ENCODE measurements at places on chromosomes 7 and 10. TPM values are rescaled to one million over a fixed set of nuclear protein-coding genes. Genes with fewer than 3 reads are reported as not detected.

GRCh38 chr7:142539901-142540300, 209.4 kb upstream of the PRSS1 start:
- no peaks in the 10 kb centered on the region for H3K36me3 ChIP-seq
- no peak overlapping the region for H3K4me3 ChIP-seq
- DNase-seq = no peak
- no peak overlapping the region for H3K27ac ChIP-seq

DNA sequence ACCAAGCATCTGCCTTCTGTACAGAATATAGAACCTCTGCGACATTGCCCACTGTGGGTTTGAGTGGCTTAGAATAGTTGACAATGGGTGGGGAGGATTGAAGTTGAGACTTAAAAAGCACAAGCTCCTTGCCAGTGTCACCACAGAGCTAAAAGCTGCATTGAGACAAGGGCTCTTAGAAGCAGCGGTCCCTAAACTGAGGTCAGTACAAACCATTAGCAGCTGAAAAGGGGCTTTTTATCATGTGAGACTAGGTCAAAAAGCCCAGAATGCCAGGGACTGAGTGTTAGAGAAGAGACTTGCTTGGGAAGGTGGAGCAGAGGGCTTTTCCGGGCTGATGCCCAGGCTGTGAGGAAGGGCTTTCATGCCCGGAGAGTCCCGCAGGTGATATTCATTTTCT, 91.3 kb downstream of the POU6F2 start:
- no peaks in the 10 kb centered on the region for H3K36me3 ChIP-seq
- H3K4me1 ChIP-seq = no peaks in the 10 kb centered on the region

- H3K27ac ChIP-seq = no peak overlapping the region
- H3K27me3 ChIP-seq = no peaks in the 10 kb centered on the region
- H3K4me1 ChIP-seq = no peaks in the 10 kb centered on the region
- H3K36me3 ChIP-seq = no peaks in the 10 kb centered on the region
- DNase-seq = no peak
- no peak overlapping the region for H3K4me3 ChIP-seq
These were observed 112.5 kb downstream of the GRID1 start for GRCh38 chr10:86254081-86254480.

DNA sequence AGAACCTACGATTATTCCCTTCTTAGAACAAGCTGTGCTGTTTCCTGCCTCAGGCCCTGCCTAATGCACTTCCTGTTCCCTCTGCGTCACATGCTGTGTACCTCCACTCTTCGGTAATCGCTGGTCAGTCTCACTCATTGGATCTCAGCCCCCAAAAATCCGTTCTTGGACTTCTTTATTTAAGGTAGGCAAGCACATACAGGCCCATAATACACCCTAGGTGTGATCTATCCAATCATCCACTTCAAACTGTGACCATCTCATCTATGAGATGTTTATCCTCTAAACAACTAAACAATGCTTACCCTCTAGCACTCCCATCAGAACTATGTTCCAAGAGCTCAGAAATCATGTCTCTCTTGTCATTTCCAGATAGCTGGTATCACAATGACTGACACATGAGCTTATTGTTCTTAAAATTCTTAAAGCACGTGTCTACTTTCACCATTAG, 83.9 kb downstream of the CADPS2 start:
- H3K27me3 ChIP-seq = no peaks in the 10 kb centered on the region
- no peaks in the 10 kb centered on the region for H3K4me1 ChIP-seq
- no peak for DNase-seq
- H3K27ac ChIP-seq = no peak overlapping the region

GRCh38 chr10:97004591-97004990, 172.5 kb downstream of the LCOR start:
- no peak overlapping the region for H3K4me3 ChIP-seq
- H3K36me3 ChIP-seq = no peaks in the 10 kb centered on the region

DNA sequence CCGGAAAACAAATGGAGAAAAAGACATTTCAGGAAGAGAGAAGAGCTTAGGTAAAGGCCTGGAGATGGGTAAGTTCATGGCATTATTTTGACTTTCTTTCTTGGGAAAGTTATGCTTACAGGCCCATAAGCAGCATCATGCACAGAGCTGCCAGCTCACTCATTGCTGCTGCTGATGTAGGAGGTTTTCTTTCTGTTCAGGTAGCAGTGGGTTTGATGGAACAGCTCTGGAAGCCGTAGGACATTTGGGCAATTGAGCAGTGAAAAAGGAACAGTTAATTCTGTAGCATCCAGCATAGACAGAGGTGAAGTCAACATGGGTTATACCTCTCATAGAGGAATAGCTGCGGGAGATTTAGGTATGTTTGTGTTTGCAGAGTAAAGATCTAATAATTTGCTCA, 3.3 kb downstream of the CHN2 start:
- no peak for DNase-seq
- H3K4me3 ChIP-seq = no peak overlapping the region
- no peak overlapping the region for H3K27ac ChIP-seq
- H3K36me3 ChIP-seq = no peaks in the 10 kb centered on the region

DNA sequence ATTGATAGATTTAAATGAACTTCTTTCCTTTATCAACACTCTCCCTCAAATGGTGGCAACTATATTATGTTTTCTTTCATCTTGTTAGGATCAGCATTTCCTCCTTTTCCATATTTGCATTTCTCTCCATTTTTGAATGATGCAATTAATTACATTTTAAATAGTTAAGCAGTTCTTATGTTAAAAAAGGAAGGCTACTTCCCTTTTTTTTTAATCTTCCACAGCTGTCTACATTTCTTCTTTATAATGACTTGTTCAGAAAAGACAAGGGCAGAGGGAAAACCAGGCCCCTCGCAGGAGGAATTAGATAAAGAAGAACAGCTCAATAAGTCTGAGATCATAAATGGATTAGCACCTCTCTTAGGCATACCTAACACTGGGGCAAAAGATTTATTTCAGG, 208.9 kb downstream of the ARL4A start:
- no peaks in the 10 kb centered on the region for H3K36me3 ChIP-seq
- peaks cover 8% of the 10 kb centered on the region for H3K4me1 ChIP-seq
- no peak overlapping the region for H3K27ac ChIP-seq
- no peak for DNase-seq
- H3K4me3 ChIP-seq = no peak overlapping the region
- H3K27me3 ChIP-seq = no peaks in the 10 kb centered on the region

- H3K27me3 ChIP-seq = no peaks in the 10 kb centered on the region
- no peak overlapping the region for H3K27ac ChIP-seq
- H3K4me3 ChIP-seq = no peak overlapping the region
- peaks cover 10% of the 10 kb centered on the region for H3K36me3 ChIP-seq
- peaks cover 4% of the 10 kb centered on the region for H3K4me1 ChIP-seq
These were observed 66.4 kb upstream of the TNRC18 start for GRCh38 chr7:5489991-5490536.

DNA sequence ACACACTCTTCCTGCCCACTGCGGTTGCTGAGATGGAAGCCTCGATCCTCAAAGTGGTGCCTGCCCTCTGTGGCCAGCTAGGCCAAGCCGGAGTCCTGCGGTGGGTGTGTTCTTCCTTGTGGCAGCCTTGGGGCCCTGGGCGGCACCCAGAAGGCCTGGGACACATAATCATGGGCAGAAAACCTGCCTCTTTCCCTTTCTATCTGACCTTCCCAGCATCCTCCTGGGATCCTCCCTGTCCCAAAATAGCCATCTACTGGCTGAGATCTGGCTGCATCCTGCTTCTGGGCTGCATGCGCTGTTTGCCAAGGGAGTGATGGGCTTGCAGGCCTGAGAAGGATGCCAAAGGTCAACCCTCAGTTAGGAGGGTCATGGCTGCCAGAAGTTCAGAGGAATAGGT, 23.9 kb downstream of the COL13A1 start:
- peaks cover 3% of the 10 kb centered on the region for H3K27me3 ChIP-seq
- no peaks in the 10 kb centered on the region for H3K4me1 ChIP-seq
- no peaks in the 10 kb centered on the region for H3K36me3 ChIP-seq
- H3K27ac ChIP-seq = no peak overlapping the region

GRCh38 chr10:127275793-127276450, 79.5 kb upstream of the INSYN2A start:
- no peak overlapping the region for H3K27ac ChIP-seq
- H3K36me3 ChIP-seq = no peaks in the 10 kb centered on the region
- H3K4me1 ChIP-seq = no peaks in the 10 kb centered on the region
- no peak overlapping the region for H3K4me3 ChIP-seq

DNA sequence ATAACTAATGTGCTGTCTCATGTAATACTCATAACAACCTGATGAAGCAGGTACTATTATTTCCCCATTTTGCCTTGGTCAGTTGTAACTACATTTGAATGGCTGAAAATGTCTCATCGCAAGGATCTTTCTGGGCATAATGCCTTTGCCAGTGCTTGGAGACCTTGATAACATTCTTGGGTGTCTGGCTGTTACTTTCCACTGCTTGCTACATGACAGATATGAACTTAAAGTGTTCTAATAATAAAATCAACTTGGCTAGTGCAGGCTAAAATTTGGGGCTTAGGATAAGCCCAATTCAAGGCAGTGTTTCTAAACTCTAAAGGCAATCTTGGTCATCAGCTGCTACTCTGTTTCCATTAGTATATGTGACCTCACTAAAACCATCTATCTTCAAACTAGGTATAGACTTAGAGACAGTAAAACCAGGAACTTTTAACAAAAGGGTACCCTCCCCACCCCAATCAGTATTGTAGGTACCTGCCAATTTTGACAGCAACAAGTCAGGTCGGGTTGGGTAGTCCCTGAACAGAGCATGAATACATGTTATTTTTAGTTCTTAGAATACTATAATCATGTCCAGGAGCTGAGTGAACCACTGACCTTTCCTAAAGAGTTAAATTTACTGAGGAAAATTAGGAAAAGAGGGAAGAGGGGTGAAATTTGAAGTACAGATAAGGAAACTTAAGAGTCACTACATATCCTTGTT, 68.2 kb upstream of the AHR start:
- H3K27ac ChIP-seq = no peak overlapping the region
- DNase-seq = no peak
- H3K4me1 ChIP-seq = no peaks in the 10 kb centered on the region
- no peak overlapping the region for H3K4me3 ChIP-seq
- no peaks in the 10 kb centered on the region for H3K36me3 ChIP-seq
- no peaks in the 10 kb centered on the region for H3K27me3 ChIP-seq

DNA sequence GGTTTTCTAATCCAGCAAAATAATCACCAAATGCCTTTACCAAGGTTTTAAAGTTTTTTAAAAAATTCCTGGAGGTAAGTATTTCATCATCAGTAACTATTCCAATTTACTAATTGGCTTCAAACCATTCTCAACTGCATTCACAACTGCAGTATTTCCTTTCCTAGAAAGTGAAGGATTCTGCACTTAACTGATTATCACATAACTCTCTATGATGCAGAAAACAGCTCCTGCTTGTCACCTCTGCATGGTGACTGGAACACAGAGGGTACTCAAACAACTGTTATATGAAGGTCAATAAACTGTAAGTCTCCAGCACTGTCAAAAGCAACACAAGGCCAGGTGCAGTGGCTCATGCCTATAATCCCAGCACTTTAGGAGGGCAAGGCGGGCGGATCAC, 42.6 kb downstream of the SRPK2 start:
- H3K27ac ChIP-seq = no peak overlapping the region
- H3K4me3 ChIP-seq = no peak overlapping the region
- H3K36me3 ChIP-seq = no peaks in the 10 kb centered on the region
- DNase-seq = no peak
- H3K4me1 ChIP-seq = peaks cover 16% of the 10 kb centered on the region

GRCh38 chr10:74394416-74394969, 243.5 kb downstream of the ADK start:
- H3K36me3 ChIP-seq = peaks cover 15% of the 10 kb centered on the region
- DNase-seq = no peak
- H3K4me3 ChIP-seq = no peak overlapping the region
- H3K4me1 ChIP-seq = no peaks in the 10 kb centered on the region

- H3K4me3 ChIP-seq = no peak overlapping the region
- H3K4me1 ChIP-seq = peaks cover 8% of the 10 kb centered on the region
- peaks cover 18% of the 10 kb centered on the region for H3K27me3 ChIP-seq
- no peak overlapping the region for H3K27ac ChIP-seq
- no peak for DNase-seq
These were observed 30.0 kb downstream of the AGR3 start for GRCh38 chr7:16851829-16852228.

DNA sequence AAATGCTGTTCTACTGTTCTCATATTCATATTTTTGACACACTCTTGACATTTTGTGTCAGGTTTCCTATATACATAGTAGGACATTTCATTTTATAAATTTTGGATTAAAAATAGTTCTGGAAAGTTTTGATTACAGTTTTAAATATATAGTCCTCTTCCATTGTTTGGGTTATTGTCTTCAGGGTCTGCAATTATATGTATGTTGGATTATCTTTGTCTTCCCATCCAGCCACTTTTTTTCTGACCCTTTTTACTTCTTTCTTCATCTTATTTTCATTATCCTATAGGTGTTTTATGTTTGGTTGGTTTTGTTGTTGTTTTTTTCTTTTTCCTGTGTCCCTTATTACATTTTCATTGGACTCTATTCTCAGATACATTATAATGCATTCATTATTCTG, 71.1 kb upstream of the CCDC6 start:
- no peak overlapping the region for H3K27ac ChIP-seq
- DNase-seq = no peak
- H3K4me1 ChIP-seq = no peaks in the 10 kb centered on the region
- no peaks in the 10 kb centered on the region for H3K36me3 ChIP-seq
- no peak overlapping the region for H3K4me3 ChIP-seq

DNA sequence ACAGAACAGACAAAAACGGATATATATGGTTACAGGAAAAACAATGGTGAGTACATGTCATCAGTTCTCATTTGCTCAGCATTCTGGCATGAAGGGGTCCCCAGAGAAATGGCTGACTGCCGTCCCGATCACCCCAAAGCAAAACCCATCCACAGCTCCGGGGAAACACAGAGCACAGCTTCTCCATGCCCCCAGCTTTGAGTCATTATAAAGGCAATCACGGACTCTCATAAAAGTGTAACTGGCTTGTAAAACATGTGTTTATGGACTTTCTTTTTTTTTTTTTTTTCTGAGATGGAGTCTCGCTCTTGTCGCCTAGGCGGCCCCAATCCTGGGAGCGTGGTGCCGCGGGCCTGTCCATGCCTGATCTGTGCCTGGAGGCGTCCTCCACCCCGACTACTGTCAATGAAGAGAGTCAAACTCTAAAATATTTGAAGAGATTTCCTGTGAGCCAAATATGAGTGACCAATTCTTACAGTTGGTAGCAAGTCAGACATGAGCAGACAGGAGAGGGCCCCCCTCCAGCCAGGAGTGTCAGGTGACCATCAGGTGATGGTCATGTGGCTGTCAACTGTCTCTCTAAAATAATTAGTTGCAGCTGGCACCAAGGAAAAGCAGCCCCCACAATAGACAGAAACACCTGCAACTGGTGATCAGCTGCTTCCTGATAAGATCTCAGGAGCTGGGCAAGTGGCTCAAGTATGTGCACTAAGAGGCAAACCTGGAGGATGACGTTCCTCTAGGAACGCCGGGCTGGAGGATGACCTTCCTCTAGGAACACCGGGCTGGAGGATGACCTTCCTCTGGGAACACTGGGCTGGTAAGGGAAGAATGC, 21.7 kb upstream of the NOM1 start:
- H3K4me1 ChIP-seq = no peaks in the 10 kb centered on the region
- H3K27me3 ChIP-seq = peaks cover 52% of the 10 kb centered on the region
- no peak for DNase-seq
- H3K4me3 ChIP-seq = no peak overlapping the region

The INTS15 gene
- total RNA-seq = 24.6 TPM

The VWA2 gene
- total RNA-seq = not detected

The SCART1 gene
- total RNA-seq = 4.4 TPM

The GNAT3 gene
- not detected for total RNA-seq

The ZCWPW1 gene
- 0.94 TPM for total RNA-seq

The VTI1A gene
- total RNA-seq = 20.4 TPM

The STEAP4 gene
- 0.11 TPM for total RNA-seq

The TMEM229A gene
- total RNA-seq = not detected

The ERVW-1 gene
- total RNA-seq = not detected

The ZNF365 gene
- total RNA-seq = not detected
